NCI-H1092 (cell line): ENCODE measurements at places on chromosomes 11 and 22.

DNA sequence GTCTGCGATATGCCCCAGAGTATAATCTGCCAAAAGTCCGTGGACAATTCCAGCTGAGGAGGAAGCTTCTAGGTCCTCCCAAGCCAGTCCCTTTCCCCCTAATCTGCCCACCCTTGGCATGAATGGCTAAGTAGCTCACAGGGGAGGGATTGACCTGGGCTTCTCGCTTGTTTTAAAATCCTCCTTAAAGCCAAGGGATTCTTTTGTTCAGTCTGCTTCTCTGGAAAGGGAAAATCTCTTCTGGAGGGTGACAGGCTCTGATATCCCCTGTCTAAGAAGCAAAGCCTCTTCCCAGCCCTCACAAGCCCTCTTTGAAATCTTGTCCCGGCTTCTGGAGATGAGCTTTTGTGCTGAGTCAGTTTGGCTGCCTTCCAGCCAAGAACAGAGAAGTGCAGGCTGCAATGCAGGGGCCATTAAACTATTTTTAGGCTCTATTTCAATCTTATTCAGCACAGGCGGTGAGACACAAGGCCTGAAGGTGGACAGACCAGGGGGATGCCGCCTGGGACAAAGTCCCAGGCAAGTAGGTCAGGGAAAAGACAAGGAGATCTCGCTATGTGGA lies 23.9 kb downstream of the NEFH start:
- DNase-seq: no peak

DNA sequence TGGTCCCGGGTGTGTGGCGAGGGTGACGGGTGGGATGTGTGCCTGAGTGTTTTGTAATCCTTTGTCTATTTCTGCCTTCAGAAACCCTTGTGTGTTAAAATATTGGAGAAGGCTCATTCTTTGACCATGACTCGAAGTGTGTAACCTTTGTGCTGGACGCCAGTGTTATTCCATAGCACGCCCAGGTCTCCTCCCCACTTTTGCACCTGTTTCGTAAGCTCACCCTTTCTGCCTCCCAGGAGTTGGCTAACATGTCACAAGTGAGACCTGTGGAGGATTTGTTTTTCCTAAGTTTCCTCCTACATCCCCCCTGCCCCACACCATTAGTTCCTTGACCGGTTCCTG lies 382 bp downstream of the C11orf54 start:
- DNase-seq: peak; percentile 59

- no peak for DNase-seq
Measured at GRCh38 chr11:133713406-133713805, 131.9 kb downstream of the SPATA19 start.

DNA sequence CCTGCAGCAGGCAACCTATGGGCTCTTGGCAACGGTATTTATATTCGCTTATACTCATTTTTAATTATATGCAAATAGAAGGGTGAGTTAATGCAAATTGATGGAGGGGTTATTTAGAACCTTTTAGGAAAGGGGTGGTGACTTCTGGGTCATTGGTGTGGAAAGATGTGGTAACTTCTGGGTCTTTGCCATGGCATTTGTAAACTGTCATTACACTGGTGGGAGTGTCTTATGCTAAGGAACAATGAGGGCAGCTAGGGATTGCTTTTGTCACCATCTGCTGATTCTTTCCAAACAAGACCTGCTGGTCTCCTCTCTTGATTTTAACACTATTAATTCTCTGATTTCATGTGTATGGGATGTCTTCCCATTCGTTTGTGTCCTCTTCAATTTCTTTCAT lies 11.7 kb upstream of the KAT5 start:
- no peak for DNase-seq

GRCh38 chr22:48083502-48083901 lies 1321.1 kb downstream of the TBC1D22A start:
- DNase-seq: no peak

DNA sequence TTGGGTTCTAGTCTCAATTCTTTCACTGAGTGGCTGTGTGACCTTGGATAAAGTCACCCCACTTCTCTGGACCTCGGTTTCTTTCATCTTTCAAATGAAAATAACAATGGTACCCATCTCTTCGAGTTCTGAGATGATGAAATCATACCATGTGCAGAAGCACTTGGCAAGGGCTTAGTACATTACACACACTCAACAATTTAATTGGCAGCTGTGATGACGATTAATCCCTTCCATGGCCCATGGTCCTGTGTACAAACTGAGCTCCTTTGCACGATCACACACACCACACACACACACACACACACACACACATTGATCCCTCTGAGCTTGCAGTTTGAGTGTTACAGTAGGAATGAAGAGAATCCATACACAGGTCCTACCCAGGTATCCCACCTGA lies 103.4 kb upstream of the ASPHD2 start:
- no peak for DNase-seq
